Activated CD4-positive, CD25-positive, alpha-beta regulatory T cell (primary cell): ENCODE measurements at places on chromosomes 2 and 18.

DNA sequence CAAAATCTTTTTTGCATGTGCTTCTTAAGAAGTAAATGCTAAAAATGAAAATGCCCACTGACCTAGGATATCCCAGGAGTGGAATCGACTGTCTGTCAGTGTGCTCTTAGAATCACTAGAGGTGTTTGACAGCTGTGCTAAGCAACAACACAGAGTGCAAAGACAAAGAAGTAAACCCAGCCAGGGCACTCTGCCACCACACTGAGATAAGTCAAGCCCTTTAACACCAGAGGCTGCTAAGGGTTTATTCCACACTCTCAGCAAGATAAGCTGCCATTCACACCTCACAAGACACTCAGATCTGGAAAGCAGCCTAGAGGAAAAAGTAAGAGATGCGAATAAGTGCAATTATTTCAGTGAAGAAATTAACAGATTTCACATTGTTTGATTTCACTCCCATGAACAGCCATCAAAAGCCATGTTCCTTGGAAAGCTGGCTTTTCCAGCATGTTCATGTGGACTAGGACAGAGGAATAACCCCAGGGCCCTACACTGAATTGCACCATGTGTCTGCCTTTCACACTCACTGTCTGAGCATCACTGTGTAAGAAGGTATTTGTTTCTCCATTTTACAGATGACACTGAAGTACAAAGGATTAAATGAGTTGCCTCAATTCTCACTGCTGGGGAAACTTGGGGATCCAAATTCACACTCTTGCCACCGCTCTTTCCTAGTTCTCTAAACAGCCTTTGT is 6.0 kb upstream of the BMP10 start:
- no peak for DNase-seq

DNA sequence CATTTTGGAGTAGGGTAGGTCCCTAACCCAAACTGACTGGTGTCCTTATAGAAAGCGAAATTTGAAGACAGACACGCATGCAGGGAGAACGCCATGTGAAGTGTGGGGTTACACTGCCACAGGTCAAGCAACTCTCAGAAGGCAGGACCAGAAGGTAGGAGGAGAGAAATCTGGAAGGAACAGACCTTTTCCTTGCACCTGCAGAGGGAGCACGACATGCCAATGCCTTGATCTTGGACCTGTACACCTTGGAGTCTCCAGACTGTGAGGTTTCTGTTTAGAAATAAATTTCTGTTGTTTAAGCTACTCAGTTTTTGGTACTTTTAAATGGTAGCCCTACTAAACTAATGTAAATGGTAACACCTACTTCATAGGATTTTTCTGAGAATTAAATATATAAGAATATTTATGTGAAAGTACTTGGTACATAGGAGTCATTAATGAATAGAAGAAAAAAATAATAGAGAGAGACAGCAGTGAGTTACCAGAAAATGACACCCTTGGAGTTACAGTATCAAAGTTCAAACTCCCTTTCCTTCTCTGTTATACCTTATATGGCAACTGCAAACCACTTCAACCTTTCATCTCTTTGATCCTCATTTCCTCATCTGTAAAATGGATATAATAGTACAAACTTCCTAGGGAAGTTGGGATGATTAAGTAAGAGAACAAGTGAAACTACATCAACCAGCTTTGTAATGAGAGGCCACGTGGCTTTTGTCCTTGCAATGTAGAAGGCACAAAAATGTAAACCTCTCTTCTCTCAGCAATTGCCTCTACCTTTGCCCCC is 184.9 kb upstream of the PARD3B start:
- no peak for DNase-seq

DNA sequence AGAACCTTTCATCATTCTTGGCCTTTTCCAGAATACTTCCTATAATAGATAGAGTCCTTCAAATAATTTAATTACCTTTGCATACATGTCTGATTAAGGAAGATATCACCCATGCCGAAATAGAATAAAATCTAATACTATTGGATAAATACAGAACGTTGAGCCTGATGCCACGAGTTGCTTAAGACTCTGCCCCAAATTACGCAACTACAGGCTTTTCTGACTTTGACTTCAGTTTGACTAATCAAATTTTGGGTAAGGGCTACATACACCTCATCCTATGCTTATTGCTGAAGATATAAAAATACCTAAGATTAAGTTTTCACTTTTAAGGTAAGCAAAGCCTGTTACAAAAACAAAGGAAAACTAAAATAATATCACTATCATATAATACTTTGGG is 1065.1 kb upstream of the NRXN1 start:
- DNase-seq, result no peak

DNA sequence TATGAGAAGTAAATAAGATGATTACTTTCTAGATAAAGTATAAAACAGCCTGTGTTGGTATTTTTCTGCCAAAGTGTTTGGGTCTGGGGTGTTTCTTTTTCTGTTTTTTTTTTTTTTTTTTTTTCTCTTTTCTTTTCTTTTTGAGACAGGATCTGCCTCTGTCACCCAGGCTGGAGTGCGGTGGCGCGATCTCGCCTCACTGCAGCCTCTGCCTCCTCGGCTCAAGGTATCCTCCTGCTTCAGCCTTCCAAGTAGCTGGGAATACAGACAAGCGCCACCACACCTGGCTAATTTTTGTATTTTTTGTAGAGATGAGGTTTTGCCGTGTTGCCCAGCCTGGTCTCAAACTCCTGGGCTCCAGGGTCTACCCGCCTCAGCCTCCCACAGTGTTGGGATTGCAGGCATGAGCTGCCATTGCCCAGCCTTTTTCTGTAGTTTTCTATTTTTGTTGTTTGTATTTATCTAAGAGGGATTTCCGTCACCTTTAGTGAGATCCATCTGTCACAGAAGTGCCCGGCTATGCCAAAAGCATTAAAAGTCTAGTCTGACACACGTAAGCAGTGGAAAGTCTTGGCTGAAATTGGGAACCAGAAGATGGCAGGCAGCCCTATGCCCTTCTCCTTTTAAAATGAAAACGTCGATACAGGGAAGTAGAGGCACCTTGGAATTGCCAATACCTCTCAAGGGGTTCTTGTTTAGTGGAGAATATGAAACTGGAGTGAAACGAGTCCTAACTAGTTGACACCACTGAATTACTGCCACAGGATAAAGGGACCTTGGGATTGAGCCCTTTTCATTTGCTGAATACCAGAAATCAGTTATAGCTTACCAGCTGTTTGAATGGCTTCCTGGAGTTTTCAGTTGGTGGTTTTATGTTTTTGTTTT is 14.0 kb downstream of the UGP2 start:
- no peak for DNase-seq

GRCh38 chr2:187497858-187498463 is 49.9 kb upstream of the CALCRL start:
- no peak for DNase-seq

- DNase-seq, result no peak
Observed at GRCh38 chr2:127737892-127738291, 36.6 kb downstream of the SFT2D3 start.

GRCh38 chr2:215361876-215362561 is 50.2 kb downstream of the ATIC start:
- DNase-seq, result no peak

DNA sequence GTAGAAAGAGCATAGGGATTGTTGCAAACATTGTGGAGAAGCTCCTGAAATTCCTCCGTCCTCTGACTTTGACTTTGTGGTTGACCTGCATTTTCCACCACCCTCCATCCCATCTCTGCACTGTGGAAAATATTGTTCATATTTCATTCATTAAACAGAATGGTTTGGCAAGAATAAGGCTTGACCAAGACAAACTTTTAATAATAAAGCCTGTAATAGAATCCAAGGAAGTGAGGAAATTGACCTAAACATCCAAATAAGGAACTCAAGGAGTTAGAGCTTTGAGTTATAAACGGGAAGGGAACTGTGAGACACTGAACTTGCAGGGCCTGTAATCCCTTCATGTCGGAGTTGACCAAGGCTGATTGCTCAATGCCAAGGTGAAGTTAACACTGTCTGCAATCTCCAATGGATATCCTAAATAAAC is 115.2 kb downstream of the GFPT1 start:
- DNase-seq, result no peak

- DNase-seq, result no peak
Observed at GRCh38 chr2:216560838-216561270, 62.2 kb downstream of the RPL37A start.

DNA sequence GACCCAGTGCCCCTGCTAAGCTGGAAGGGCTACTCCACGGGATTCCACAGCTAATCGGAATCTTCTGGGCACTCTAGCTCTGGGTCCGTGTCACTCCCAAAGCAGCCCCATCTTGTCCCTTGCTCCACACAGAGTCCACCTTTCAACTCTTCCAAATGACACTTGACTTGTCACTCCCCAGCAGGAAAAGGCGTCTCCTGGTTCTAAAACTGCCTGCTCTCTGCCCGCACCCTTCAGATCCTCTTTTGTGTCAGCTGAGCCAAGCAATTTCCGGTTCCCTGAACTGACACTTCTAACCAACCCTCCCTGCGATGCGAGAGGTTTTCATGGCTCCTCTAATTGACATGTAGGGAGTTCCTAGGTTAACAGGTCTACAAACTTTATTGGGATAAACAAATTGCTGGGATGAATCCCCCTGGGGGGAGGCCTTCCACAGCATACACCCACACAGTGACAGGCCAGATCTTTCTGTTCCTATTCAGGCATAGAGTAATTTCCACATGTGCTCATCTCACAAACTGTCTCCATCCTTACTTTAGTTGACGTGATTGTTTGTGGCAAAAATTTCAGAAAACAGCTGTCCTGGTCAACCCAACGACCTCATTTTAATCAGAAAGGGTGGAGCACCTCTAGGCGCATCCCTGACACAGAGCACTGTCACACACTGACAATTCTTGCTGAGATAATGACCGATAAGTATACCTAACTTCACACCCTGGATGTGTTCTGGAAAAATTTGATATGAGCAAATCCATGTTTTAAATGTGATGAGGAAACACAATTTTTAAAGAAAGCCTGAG is 104.9 kb downstream of the RBMS1 start:
- DNase-seq, result peak; percentile 10

DNA sequence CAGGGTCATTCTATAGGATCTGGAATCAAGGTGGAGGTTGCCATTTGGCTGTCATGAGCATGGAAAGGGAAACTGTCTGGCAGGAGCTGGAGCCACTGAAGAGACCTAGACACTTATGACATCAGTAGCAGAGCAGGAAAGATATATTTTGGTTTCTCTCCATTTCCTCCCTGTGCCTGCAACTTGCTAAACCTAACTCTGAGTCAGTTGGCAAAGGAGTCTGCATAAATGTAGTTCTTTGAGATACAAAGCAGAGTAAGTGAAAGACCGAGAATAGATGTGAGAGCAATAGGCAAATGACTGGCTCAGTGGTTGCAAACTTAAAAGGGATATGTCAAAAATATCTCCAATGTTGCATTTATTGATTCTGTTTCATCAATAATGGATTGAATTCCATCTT is 757.7 kb downstream of the KCNJ3 start:
- DNase-seq, result no peak

DNA sequence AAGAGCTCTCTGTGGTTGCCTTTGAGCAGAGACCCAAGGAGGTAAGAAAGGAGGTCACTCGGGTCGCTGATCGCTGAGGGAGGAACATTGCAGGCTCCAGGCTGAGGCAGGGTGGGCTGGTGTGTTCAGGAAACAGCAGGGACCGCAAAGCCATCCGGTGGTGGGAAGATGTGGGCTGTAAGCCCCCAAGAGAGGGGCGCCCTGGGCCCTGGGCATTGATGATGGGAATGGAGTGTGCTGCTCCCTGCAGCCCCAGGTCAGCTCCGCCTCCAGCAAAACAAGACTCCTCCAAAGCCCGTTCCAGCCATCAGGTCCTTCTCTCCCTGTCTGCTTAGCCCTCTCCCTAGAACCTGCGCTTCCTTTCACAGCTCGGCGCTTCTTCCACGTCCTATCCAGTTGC is 229.7 kb downstream of the KLHL29 start:
- no peak for DNase-seq

- DNase-seq, result no peak
Observed at GRCh38 chr2:174673876-174674275, 76.3 kb upstream of the WIPF1 start.

GRCh38 chr2:236073867-236074655 is 94.1 kb downstream of the GBX2 start:
- no peak for DNase-seq

DNA sequence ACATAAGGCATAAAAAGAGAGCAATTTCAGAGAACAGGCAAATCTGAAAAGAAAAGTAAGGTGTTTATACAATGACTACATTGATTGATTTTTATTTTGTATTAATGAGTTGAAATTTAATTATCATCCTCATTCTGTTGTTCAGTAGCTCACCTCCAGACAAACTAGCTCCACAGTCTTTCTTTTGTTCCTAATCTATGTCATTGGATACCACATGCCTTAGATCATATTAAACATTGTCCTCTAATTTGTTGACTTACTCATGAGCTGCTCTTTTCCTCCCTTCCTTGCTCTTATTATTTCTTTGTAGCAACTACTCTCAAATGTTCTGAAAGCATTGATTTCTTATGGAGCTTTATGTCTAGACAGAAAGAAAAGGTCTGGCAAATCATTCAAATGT is 185.5 kb upstream of the ZSWIM2 start:
- DNase-seq, result no peak

DNA sequence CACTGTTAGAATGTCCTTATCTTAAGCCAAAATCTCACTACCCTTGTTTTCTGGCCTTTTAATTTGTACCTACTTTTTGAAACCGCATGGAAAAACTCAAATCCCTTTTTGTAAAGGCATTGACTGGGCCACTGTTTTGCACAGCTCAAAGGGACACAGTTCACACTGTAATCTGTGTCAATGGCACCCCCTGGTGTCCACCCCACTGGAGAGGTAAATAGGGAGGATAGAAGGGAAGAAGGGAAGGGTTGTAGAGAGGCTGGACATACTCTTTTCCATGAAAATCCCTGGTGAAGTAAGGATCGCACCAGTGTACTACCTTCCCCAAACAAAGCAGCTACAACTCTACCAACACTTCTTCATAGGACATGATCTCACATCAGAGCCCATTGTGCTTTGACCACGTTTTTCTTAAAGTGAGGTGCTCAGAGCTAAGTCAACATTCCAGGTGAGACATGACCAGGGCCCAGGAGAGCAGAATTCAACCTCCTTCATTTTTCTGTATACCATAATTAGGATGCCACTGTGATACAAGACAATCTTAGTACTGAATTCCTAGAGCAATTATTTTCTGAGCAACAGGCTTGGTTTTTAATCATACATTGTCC is 92.4 kb upstream of the RMDN2 start:
- peak; percentile 82 for DNase-seq

GRCh38 chr2:82476094-82476493 is 1983.0 kb downstream of the SUCLG1 start:
- DNase-seq, result no peak

DNA sequence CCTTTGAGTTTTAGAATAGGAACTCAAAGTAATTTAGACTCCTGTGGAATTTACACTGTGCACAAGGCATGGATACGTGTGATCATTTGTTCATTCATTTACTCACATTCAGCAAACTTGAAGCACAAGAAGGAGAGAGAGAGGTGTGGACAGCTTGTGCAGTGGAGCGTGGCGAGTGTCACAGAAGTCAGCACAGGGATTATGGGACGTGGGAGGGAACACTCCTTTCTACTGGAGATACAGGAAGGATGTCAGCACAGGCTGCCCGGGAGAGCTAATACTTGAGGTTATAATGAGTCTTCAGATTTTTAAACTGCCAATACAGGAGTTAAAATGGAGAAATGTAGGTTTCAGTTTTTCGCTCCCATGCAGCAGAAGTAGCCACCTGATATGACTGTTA is 7.0 kb downstream of the FAM228A start:
- DNase-seq, result no peak
